ENCODE measurements at places on chromosomes 2 and 18.
A peak's percentile ranks its signal among the peaks of the same experiment; 100 is the strongest.

GRCh38 chr18:13620818-13621445 lies 105.4 kb downstream of the FAM210A start:
- no peak for DNase-seq

- no peak for DNase-seq
Observed at GRCh38 chr2:154433010-154433409, 265.5 kb upstream of the KCNJ3 start.

DNA sequence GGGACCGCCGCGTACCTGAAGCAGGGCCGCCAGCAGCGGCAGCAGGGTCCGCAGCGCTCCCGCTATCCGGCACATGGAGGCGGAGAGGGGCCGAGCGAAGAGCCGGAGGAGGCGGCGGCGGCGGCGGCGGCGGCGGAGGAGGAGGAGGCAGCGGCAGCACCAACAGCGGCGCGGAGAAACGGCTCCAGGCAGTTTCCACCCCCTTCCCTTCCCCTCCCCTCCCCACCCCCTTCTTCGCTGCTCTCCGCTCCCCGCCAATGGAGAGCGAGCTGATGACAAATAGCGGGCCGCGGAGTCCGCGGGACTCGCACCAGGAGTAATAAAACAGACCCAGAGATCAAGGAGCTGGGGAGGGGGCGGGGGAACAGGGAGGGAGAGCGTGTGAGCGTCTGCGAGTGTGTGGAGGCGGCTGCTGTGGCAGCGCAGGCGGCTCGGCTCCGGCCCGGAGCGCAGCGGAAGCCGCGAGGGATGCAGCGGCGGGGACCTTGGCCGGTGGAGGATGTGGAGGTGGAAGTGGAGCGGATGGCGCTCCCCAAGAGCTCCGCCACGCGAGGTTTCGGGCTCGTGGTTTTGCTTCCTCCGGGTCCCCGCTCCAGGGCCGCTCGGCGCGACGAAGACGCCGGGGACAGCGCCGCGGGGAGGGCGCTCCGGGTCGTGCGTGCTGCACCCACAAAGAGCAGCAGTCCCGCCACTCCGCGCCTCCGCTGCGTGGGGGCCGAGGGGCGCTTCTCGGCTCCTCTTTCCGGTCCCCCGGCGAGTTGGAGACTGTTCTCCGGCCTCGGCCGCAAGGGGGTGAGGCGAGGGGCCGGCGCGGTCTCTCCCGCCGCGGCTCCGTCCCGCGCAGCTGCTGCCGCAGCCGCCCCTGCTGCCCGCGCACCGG lies at the start of gene CDH2:
TSS of gene CDH2 (minus strand) at position 183 of the 880 bp plus-strand sequence. CDS start at position 75, 108 bp downstream.
- DNase-seq: peak; percentile 87

GRCh38 chr2:120940319-120940696 lies 204.6 kb downstream of the GLI2 start:
- no peak for DNase-seq

DNA sequence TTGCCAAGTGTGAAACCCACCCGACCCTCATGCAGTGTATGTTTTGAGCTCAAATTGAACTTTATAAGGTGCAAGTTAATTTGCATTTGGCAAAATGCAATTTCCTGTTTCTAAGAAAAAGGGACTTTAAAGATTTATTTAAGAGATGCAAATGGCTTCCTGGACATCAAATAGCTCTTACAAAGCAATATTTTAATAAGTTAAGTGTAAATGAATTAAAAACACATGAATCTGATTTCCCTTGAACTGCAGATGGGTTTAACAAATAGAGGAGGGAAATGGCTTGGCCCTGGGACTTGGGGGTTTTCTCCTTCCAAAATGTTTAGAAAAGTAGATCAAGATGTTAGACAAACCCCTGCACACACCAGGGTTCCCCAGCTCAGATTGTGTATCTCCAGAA lies 116.0 kb downstream of the EN1 start:
- DNase-seq: no peak

GRCh38 chr18:47997338-47997780 lies 66.9 kb upstream of the SMAD2 start:
- peak; percentile 78 for DNase-seq

- no peak for DNase-seq
Observed at GRCh38 chr2:99112617-99113016, 28.9 kb upstream of the C2orf15 start.

DNA sequence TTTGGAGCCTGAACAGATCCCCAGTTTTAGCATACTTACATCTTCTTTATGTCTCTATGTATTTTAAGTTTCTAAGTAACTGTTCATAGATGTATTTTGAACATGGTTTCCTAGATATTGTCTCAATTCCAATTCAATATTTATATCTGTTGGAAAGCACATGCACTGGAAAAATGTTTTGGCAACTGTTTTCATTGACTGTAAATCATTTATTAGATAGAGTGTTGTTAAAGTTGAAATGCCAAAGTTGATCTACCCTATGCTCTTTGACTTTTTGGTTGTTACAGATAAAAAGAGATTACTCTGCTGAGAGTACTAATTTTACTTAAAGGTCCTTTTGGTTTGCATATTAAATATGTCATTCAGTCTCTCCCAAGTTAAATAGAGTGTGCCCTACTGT lies 345.0 kb upstream of the NRP2 start:
- no peak for DNase-seq

GRCh38 chr2:163670929-163671328 lies 64.9 kb downstream of the FIGN start:
- DNase-seq: no peak

- no peak for DNase-seq
Observed at GRCh38 chr2:97741686-97742085, 28.3 kb downstream of the ZAP70 start.

DNA sequence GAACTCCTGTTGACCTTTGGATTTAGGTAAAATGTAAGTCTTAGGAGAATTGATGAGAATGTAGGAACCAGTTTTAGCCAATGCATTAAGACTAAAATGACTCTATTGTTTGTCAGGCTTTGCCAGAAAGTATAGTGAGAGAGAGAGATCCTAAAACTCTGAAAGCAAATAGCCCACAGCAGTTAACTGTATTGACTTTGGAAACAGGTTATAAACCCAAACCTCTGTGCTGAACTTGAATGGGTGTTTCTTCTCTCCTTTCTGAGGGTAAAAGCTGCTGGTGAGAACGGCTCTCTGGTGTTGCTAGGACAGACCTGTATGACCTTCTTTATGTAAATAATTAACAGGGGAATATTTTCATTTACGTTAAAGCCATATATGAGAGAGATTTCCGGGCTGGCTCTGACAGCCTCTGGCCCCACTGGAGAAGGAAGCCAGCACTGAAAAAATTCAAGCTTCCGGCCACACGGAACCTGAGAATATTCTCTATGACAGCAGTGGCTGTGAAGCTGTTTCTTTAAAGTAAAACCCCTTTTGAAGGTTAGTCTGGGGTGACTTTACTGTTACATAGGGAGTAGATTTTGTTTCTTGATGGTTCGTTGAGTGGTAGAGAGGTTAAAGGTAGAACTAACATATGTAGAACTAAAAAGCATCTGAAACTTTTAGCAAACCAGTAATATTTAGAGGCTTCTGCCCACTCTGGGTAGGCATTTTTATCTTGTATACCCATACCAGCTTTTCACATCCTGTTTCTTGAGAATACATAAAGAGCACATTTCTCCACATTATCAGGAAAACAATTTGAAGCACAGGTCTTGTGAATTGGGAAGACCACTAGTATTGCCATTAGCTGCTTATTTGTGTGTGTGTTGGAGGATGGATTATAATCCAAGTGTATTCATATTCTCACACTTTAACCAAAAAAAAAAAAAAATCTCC lies 123.8 kb downstream of the SPTBN1 start:
- no peak for DNase-seq

GRCh38 chr2:167863377-167863776 lies 384.0 kb downstream of the STK39 start:
- no peak for DNase-seq

GRCh38 chr2:70887550-70888246 lies 48.0 kb upstream of the ATP6V1B1 start:
- peak; percentile 82 for DNase-seq

DNA sequence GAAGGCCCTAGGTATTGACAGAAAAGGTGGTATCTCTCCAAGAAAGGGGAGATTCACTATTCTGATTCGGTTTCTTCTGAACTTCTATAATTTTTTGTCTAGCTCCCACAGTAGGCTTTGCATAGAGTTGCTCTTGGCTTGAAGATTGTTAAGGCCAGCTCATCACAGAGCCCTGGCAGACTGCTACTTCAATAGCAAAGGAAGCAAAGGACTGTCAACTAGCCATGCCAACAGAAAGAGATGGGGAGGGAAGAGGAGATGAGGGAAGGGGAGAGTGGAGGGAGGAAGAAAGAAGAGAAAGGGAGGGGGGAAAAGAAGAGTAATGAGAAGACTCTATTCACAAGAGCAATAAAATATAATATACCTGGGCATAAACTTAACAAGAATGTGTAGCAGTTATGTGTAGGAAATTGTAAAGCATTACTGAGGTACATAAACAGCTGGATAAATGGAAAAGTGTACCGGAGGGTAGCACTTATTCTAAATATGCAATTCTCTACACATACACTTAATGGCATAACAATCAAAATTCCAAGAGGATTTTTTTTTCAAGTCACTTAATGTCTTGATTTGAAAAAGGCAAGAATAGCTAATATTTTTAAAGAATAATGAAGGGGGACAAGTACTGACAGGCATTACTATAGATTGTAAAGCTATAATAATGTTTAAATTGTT lies 102.5 kb downstream of the LOXHD1 start:
- DNase-seq: no peak

DNA sequence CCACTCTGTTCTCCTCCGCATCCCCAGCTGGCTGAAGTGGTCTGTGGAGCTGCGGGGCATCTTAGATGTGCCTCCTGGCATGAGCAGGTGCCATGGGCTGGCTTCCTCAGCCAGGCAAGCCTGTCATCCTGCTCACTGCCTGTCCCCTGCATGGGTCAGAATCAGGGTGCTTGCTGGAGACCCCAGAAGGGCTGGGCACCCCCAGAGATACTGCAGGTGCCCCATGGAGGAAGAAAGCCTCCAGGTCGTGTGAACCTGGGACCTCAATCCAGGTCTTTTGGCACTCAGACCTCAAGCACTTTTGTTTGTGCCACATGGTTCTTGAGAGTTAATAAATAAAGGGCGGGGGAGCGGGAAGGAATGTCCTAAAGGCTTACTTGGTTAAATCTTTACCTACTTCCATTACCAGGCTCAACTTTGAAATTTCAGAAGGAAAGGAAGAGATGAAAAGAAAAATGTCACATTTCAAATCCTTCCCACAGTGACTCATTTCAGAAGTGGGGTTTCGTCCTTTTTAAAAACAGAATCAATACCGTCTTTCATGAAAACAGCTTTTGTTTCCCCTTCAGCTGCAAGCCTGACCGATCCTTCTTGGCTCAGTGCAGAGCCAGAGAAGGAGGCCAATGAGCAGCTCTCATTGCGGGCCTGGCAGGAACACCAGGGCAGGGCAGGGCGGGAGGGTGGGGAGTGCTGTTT lies 69.9 kb downstream of the RHOB start:
- no peak for DNase-seq

- DNase-seq: no peak
Observed at GRCh38 chr2:86172610-86173009, 22.7 kb downstream of the IMMT start.

GRCh38 chr2:216385478-216385877 lies 13.2 kb upstream of the MARCHF4 start:
- DNase-seq: no peak

DNA sequence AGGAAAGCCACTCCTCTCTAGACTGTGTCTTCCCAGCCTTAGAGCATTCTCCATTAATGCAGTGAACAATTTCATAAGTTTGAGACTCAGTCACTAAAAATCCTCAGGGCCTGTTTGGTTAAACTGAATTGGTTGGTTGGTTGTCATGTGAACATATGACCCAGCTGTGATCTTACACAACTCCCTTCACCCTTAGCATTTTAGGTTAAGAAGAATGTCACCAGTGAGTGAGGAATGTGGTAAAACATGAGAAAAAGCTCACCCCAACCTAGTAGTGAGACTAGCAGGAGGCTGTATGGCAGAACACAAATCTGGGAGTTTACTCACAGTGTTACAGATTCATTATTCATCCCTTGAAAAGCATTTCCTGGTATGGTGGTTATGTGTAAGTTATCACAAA lies 32.4 kb downstream of the LHCGR start:
- no peak for DNase-seq

DNA sequence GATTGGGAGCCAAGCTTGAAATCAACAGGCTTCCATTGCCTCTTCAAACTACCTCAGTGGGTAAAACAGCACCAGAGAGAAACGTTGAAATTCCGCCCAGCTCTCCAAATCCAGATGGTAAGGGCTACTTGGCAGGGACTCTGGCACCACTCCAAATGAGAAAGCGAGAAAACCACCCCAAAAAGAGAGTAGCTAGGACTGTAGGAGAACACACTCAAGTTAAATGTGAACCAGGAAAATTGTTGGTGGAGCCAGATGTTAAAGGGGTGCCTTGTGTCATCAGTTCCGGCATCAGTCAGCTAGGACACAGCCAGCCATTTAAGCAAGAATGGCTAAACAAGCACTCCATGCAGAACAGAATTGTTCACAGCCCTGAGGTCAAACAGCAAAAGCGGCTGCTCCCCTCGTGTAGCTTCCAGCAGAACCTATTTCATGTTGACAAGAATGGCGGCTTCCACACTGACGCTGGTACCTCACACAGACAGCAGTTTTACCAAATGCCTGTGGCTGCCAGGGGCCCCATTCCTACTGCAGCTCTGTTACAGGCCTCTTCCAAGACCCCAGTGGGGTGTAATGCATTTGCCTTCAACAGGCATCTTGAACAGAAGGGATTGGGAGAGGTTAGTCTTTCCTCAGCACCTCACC lies 167.3 kb downstream of the ASXL3 start:
- no peak for DNase-seq

DNA sequence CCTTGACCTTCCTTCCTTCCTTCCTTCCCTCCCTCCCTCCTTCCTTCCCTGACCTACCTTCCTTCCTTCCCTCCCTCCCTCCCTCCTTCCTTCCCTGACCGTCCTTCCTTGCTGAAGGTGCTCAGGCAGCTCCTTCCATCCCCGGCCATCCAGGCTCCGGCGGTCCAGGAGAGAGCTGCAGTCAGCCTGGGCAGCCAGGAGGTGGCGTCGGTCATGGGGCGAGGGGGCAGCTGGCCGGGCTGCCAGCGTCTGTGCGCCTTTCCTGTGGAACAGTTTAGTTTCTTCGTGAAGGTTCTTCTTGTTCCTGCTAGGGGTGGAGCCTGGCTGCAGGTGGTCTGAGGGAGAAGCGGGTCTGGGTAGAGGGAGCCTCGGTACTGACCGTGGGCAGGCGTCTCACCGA lies 15.7 kb downstream of the GPR35 start:
- peak; percentile 83 for DNase-seq

DNA sequence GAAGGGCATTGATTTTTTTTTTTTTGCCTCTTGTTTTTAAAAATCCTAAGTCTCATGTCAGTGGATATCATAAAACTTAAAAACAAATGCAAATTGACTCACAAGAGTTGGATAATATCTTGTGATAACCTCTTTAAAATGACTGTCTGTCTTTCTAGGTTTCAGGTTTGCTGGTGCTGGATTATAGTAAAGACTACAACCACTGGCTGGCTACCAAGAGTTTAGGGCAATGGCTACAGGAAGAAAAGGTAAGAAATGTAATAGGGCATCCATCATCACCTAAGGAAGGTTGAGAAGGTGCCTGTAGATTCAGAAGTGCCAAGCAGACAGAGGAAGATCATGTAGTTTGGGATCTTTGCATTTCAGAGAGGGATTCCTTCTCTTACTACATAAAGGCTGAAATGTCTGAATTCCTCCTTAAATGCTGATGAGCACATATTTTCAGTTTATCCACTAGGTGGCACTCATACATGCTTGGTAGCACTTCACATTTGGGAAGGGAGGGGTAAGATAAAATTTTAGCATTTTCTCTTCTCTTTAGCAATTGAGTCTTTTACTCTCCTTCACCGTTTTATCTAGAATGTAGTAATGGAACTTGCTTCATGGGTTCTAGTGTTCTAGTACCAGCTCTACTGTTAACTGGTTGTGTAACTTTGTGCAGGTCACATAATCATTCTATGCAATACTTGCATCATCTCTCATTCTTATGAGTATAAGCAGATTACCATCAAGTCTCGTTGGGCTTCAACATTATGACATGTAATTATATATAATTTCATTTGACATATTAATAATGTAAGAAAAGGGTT lies 21.1 kb downstream of the CPS1 start:
- DNase-seq: no peak
